Muscle of back (tissue), 13 donors: ENCODE measurements at places on chromosomes 6 and 20. TPM values are rescaled to one million over a fixed set of nuclear protein-coding genes. Genes with fewer than 3 reads are reported as not detected.
A peak's percentile ranks its signal among the peaks of the same experiment; 100 is the strongest.

- no peak for DNase-seq
Observed at GRCh38 chr20:52481443-52481842, 289.9 kb upstream of the ZFP64 start.

DNA sequence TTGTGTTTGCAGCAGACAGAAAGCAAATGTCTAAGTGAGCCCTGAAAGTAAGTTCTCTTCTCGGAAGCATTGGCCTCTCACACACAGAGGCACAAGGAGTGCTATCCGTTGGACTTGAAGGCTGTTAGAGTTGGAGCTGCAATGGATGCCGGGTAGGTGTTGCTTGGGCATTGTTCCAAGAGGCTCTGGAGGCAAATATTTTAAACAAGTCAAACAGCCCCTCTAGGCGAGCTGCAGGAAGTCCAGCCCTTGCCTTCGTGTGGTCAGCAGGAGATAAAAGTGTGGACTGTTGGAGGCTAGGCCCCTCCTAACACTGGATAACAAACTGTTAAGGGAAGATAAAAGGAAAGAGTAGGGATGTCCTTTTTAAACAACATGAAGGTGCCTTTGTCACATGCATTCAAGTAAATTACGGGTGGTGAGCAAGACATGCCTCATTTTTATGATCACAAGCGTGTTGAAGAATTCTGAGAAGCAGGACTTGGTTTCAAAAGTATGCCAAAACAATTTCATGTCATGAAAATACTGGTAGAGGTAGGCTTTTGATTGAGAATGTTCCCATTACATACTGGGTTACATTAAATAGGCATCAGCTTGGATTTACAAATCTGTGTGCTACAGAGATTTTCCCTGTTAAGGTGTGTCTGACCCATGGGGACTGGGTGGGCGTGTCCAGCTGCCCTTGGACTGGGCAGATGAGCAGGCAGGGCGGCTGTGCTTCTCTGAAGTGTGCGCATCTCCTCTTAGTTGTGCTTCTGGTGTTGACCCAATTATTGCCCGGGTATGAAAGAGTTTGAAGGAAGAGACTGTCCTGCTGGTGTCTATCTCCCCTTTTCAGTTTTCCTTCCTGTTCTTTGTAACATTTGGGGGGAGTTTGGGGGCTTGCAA lies 57.5 kb downstream of the RREB1 start:
- DNase-seq: no peak

DNA sequence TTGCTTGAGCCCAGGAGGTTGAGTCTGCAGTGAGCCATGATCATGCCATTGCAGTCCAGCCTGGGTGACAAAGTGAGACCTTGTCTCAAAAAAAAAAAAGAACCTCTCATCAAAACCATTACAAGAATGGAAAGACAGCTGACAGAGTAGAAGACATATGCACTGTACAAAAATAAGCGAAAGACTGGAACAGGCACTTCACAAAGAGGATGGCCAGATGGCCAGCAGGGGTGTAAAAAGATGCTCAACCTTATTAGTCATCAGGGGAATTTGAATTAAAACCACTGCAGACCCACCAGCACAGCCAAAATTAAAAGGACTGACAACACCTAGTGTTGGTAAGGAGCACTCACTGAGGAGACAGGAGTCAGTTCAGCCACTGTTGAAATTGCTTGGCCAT lies 13.5 kb upstream of the TAF4 start:
- DNase-seq: no peak

- peak; percentile 90 for DNase-seq
Observed at GRCh38 chr6:159168536-159169192, 536 bp upstream of the FNDC1 start.

GRCh38 chr6:30646450-30647241 lies at the start of gene C6orf136:
TSS of gene C6orf136 (plus strand) at chr6:30647133. CDS start at chr6:30647232, 99 bp downstream.
- peak; percentile 95 for DNase-seq

RIPPLY2 gene
- not detected for polyA plus RNA-seq
